Activated CD4-positive, alpha-beta T cell treated with anti-CD3 and anti-CD28 coated beads for 1 hour (primary cell): ENCODE measurements at places on chromosomes 5 and 9.

- no peak for DNase-seq
Measured at GRCh38 chr5:113233606-113234005, 201.2 kb downstream of the TSSK1B start.

DNA sequence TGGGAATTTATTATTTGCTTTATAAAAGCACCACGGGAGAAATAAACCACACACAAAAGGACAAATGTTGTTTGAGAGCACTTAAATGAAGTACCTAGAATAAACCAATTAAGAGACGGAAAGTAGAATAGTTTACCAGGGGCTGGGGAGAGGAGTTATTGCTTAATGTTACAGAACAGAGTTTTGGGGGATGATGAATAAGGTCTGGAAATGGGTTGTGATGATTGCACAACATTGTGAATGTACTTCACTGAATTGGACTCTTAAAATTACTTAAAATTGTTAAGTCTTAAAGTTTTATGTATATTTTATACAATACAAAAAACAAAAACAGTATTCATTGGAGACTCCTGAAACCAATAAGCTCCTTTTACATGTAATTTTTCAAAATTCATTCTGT, 1.5 kb downstream of the ZBTB43 start:
- no peak for DNase-seq

DNA sequence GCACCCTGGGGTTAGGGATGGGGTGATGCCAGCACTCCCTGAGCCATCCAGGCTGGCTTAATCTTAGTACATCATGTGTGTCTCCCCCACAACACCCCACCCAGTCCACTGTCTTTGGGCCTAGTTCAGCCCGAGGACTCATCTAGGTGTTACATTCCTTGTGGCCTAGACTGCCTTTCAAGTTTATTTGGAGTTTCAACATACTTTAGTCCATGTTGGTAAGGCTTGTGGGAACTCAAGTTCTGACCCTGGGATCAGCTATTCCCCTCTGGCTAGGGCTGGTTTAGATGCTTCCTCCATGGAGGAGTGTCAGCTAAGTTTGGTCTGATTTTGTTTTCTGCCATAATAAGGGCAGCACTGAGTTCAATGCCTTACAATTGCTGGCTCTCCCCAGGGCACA, 302.4 kb downstream of the SMARCA2 start:
- no peak for DNase-seq

DNA sequence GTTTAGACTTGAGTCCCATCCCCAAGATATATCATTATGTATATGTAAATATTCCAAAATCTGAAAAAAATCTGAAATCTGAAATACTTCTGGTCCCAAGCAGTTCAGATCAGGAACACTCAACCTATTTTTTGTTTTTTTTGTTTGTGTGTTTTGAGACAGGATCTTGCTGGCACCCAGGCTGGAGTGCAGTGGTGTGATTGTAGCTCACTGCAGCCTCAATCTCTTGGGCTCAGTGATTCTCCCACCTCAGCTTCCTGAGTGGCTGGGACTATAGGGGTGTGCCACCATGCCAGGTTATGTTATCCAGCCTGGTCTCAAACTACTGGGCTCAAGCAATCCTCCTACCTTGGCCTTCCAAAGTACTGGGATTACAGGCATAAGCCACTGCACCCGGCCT, 50.7 kb upstream of the TRAF1 start:
- no peak for DNase-seq

- DNase-seq: no peak
Measured at GRCh38 chr5:63919763-63920478, 42.3 kb downstream of the HTR1A start.

DNA sequence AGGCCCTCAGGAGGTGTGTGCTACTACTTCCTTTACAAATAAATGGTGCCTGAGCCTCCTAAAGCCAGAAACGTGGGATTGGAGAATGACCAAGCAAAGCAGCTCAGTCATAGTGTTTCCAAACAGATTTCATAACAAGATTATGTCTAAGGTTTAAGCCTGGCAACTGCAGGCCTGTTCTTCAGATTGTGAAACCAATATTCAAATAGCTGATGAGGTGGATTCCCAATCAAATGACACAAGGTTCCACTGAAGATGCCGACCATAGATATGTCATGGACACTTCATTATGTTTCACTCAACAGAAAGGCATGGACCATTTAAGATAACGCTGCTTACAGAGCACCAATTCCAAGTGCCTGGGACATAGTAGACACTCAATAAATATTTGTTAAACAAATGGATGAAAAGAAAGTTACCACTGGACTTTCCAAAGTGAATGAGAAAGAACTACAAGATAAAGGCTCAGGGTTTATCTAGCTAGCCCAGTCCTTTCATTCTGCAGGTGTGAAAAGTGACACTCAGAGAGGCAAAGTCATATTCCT, 189.5 kb downstream of the ACTL7B start:
- DNase-seq: no peak

DNA sequence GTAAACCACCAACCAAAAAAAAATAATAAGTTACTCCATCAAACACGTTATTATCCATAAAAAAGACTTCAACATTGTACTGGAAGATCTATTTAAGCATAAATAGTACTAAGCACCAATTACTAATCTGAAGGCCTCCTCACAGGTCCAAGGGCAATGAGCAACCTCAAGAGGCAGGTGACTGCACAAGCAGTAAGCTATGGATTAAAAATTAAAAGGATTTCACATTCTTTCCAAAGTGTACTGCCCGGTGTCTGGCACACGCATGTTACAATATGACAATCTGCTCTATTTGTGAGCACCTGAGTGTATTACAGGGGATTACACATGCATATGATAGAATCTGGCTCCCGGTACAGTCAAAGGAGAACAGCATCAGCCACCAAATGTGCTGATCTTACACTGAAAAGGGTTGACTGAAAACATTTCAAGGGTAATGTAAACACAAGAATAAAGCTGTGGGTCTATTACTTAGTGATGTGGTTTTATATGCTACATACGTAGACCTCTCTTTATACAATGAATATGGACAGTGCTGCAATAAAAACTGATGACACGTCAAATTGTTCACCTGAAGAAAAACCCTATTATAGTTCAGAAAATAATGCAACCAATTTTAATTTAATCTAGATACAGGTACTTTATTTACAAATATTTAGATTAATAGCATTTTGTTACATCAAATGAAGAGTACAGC, 22.8 kb downstream of the RAB14 start:
- DNase-seq: no peak

- no peak for DNase-seq
Measured at GRCh38 chr5:107636555-107636954, 34.2 kb downstream of the EFNA5 start.

GRCh38 chr9:117232281-117232680, 182.6 kb downstream of the ASTN2 start:
- DNase-seq: no peak

- no peak for DNase-seq
Measured at GRCh38 chr5:56023296-56023695, 28.5 kb upstream of the IL6ST start.

DNA sequence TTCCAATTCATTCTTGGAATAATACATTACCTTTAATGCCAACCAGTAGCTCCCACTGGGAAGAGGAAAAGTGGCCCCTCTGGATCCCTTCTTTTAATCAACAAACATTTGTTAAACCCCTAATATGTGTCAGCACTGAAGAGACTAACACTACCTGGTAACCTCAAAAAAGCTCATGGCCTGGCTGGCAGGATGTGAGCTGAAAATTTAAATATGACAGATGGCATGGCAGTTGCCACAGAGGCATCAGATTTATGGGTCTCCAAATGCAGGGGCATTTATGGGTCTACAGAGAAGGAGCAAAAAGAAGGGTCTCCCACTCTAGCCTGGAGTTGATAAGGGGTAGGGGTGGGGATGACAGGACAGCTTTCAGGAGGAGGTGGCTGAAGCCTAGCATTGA, 12.5 kb downstream of the DNAH5 start:
- DNase-seq: no peak

- DNase-seq: no peak
Measured at GRCh38 chr9:121707477-121708424, 56.3 kb downstream of the DAB2IP start.

GRCh38 chr9:126223798-126224531, 102.7 kb upstream of the MVB12B start:
- DNase-seq: no peak

GRCh38 chr9:16319646-16320045, 550.8 kb downstream of the BNC2 start:
- DNase-seq: no peak

DNA sequence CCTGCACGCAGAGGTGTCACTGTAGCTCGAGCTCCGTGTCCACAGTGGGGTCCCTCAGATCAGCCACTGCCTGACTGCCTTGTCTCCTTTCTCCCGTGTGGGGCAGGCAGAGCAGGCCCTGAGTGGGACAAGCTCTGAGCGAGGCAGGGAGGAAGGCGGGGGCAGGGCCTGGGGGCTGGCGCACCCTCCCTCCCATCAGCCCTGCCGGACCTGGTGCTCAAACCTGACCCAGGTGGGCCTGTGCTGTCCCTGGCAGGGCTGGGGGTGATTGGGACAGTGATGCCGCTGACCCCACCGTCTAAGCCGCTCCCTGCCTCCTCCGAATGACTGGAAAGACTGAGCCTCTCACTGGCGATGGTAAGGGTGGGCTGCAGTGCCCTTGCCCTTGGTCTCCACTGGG, 60.9 kb downstream of the KCNT1 start:
- DNase-seq: no peak

DNA sequence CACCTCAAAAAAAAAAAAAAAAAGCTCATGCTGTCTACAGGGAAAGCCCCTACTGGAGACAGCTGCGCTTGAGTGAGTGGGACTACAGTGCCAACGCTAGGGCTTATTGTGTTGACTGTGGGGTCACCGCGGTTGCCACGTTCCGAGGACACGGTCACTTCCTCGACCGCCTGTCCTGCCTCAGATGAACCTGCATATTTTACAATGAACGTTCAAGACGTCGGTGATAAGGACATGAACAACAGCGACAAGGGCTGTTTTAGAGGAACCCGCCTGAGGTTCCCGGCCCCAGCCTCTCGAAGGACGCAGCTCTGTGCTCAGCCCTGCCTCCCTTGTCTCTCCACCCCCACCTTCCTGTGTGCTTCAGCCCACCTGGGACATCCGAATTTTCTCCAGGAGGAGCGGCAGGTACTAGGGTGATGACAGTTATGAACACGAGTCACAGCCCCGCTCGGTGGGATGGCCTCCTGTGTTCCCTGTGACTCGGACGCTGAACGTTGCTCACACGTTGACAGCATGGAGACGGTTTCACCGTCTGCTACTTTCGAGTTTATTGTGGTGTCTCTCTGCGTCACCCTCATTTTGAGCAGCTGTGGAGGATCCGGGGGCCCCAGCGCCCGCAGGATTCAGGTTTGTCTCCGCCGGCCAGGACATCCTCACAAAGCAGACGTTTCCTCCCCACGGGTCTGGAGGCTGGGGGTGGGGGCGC, 11.3 kb upstream of the DIPK1B start:
- no peak for DNase-seq

DNA sequence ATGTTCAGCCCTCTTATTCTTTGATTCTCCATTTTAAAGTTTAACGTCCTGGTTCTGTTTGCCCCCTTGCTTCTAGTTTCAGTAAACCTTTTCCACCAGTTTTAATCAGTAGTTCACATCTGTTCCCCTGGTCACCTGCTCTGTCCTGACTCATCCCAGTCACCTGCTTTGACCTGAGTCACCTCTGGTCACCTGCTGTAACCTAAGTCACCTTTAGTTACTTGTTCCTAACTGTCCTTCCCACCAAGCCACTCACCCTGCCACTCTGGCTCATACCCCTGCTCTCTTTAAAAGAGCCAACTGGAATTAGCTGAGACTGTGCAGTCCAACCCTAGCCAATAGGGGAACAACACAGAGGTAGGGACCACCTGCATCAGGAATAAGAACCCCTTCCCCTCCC, 43.0 kb downstream of the SEMA6A start:
- DNase-seq: no peak

- no peak for DNase-seq
Measured at GRCh38 chr5:121024416-121025311, 560.6 kb downstream of the PRR16 start.
